ENCODE measurements at places on chromosomes 11 and 22.

DNA sequence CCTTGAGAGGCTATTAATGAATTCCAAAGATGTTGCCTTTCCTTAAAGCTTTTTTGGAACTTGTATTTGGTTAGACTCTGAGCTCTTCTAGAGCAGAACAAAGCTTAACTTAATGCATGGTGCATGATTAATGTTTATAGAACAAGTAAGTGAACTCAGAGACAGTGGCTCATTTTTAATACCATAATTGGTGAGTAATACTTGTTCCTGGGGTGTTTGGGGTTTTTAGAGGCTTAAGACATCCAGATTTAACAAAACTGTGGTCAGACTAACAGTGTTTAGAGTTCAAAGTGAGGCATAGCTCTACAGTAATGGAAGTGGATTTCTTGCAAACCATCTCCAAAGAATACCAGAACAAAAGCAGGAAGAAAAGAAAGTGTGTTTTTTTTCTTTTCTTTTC is 73.7 kb upstream of the CTSC start:
- no peak for DNase-seq

DNA sequence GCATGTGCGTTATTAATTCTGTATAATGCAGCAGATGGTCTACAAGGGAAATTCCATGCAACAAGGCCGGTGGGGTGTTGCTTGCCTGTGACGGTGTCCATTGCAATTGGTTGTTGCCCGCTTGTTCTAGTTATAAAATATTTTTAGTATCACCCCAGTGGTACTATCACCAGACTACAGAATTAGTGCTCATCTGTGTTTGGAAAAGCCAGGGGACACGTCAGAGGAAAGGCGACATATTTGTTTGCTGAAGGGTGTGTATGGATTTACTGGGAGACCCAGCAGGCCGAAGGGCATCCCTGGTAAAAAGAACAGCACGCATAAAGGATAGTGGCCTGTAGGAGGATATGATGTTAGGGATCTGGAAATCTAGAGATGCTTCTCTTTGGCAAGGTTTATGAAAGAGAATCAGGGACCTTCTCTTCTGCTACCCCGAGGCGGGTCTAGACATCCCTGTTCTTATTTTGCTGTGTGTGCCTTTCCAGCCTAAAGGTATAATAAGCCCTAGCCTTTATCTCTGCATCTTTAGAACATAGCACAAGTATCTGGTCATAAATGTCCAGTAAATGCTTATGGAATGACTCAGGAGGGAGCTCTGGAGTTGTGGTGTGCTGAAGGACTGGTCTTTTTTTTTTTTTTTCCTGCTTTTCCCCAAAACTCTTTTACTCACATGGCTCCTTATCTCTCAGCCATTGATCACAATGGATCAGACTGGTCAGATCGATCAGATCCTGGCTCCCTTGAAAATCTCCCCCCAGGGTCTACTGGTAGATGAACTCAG is 90.9 kb downstream of the LDLRAD3 start:
- DNase-seq, result no peak

- no peak for DNase-seq
These were observed 129.6 kb downstream of the CEP164 start for GRCh38 chr11:117457031-117457785.

GRCh38 chr22:48070083-48070482 is 1307.6 kb downstream of the TBC1D22A start:
- no peak for DNase-seq

DNA sequence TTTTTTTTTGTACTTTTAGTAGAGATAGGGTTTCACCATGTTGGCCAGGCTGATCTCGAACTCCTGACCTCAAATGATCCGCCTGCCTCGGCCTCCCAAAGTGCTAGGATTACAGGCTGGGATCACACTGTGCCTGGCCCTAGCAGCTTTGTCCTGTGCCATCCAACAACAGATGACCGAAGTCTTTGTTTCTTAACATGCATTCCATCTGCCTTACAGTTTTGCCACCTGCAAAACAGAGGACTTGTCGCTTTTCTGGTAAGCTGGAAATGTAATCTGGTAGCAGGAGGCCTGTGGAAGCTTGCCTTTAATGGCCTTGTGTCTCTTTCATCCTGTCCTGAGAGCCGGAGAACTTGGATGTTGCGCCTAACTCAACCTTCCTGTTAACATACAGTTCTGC is 58.7 kb upstream of the PPP6R3 start:
- DNase-seq, result no peak

- no peak for DNase-seq
These were observed 85.3 kb downstream of the GAB2 start for GRCh38 chr11:78332174-78332866.

GRCh38 chr22:36870250-36870649 is 9.4 kb downstream of the NCF4 start:
- no peak for DNase-seq

GRCh38 chr11:31656051-31656450 is 146.5 kb downstream of the ELP4 start:
- no peak for DNase-seq

DNA sequence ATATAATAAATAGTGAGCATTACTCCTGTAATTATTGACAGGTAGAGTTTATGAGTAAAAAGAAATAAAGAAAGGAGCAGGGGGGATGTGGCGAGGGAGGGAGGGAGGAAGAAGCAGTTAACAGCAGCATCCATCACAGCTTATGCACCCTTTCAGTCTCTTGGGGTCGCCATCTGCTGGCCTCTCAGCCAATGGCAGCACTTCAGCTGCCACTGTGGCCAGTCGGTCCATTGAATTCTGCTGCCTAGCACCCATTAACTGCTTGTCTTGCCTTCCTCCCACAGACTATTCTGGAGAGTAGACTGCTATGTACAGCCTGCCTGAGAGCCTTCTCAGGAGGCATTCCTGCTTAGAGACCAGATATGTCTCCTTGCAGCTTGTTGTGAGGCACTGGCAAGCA is 388.3 kb downstream of the TENM4 start:
- no peak for DNase-seq

- DNase-seq, result no peak
These were observed 329.6 kb upstream of the B3GAT1 start for GRCh38 chr11:134741453-134742223.

GRCh38 chr11:9330387-9331384 is 16.3 kb upstream of the TMEM41B start:
- no peak for DNase-seq

DNA sequence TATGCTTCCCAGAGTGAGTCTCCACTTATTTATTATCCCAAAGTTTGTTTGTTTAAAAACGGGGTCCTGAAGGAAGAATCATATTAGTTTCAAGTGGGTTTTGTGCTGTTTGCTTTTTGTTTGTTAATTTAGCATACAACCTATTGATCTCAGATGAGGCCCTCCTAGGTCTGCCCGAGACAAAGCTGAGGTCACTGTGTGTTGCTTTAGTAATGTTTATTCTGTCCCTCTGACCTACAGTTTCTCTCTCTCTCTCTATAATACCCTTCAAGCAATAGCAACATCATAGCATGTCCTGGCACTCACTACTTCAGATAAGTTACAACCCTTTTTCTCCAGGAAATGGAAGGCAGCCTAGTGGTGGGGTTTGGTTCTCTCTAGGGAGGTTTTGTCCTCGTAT is 63.4 kb downstream of the AMOTL1 start:
- DNase-seq, result no peak

DNA sequence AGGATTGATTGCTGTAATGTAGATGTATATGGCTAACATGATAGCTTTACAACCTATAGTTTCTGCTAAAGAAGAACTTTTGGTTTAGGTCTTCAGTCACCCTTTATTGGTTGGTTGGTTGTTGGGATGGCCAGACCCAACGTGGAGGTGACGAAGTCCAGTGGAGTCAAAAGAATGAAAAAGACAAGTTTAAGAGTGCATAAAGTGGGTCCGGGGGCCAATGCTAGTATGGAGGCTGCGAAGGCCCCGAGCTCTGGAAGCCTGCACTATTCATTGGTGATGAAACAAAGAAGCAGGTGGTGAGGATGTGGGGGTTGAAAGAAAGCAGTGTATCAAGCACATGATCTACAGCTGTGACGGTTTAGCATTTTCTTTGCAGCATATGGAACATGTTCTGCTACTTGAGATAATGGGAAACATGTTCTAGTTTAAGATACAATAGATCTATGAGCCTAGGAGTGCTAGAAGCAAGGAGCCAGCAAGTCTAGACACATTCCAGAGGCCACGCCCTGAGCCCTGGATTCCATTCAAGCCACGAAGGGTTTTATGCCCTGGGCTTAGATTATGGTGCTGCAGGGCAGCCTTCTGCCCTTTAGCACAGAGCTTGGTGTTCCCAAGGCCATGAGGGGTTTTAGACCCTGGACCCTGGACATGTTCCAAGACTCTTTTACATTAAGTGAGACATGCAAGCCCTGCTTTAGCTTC is 6.3 kb downstream of the TCP11L1 start:
- DNase-seq, result no peak

- DNase-seq, result no peak
These were observed at the start of gene OR10G7 for GRCh38 chr11:124041254-124041653. OR10G7 (minus strand) TSS chr11:124041325; CDS start chr11:124039001, 2,324 bp downstream.

DNA sequence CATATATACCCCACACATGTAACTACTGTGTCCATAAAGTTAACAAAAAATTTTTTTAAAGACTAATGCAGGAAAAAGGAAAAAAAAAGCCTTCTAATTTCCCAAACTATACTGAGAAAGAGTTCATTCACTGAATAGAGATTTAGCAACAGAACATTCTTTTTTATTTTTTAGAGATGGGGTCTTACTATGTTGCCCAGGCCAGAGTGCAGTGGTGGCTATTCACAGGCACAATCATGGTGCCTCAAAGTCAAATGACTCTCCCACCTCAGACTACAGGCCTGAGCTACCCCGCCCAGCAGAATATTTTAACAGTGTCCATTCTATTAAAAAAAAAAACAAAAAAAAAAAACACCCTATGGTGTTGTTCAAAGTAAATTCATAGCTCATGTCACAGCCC is 25.7 kb downstream of the DGCR2 start:
- no peak for DNase-seq

- DNase-seq, result no peak
These were observed 15.9 kb upstream of the HYLS1 start for GRCh38 chr11:125871391-125872137.

DNA sequence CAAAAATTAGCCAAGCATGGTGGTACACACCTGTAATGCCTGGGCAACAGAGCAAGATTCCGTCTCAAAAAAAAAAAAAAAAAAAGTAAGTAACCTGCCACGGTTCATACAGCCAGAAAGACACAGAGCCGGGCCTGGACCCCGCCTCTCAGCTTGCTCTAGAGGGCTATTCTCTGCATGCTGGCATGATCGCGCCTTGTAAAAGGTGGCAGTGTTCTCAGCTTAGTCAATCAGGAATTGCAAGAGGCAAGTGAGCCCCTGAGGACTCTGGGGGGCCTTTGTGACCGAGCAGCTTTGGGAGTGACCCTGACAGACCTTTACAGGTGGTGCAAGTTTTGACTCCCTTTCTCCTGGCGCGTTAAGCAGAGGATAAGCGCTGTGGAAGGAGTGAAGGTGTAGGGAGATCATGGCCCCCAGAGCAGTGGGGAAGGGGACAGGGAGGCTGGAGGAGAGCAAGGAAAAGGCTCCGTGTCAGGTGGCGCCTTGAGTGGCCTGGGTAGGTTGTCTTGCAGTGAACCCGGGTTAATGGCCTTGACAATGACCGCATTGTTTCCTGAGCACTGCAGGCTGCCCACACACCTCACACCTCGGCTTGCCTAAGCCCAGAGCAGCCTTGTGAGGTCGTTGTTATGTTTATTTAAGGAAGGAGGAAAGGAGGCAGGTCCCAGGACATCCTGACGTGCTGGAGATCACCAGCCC is 48.9 kb downstream of the CDPF1 start:
- DNase-seq, result no peak

DNA sequence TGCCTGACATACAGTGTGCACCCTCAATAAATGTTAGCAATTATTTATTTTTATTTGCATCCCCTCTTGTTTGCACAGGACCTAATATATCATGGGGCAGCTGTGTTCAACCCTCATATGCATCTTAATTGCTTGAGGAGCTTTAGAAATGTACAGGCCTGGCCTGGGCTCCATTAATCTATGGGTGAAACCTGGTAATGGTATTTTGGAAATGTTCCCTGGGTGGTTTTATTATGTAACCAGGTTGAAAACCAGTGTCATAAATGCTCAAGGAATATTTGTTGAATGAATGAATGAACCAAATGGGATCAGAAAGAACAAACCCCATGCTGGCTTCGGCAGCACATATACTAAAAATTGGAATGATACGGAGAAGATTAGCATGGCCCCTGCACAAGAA is 84.0 kb upstream of the PICALM start:
- DNase-seq, result no peak

DNA sequence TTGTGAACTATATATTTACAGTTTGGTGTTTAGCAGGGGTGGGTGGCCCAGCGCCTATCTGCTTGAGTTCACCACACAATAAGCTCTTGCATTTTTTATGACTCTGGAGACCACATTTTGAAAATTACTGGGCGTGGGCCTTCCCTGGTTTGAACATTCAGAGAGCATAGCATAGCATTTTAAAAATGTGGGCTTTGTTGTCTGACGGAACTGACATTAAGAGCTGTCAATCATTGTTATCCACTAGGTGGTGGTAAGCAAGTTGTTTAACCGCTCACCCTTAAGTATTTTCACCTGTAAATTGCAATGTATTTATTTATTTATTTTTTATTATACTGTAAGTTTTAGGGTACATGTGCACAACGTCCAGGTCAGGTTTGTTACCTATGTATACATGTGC is 1.0 kb downstream of the NLRP14 start:
- DNase-seq, result no peak

DNA sequence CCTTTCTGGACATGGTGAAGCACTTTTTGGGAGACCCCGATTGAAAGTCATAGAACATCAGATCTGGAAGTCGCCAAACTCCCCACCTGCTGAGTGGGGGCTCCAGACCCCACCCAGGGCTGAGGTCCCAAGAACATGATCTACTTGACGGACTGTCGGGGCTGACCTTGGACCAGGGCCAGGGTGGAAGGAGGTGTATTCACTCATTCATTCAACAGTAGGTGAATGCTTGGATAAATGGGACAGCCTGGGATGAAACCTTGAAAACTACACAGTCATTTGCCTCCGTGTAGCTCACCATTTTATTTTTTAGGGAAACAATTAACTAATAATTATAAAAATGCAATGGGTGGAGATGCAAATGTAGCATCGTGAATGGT is 629.0 kb downstream of the BRD1 start:
- no peak for DNase-seq

- no peak for DNase-seq
These were observed 12.9 kb upstream of the LRRC32 start for GRCh38 chr11:76683161-76684095.

GRCh38 chr11:783581-784015 is 6.3 kb downstream of the CEND1 start:
- peak; percentile 25 for DNase-seq
